CD4-positive, alpha-beta T cell treated with Interleukin-12 subunit alpha and Interleukin-12 subunit beta, for 1 hour (primary cell): ENCODE measurements at places on chromosomes 5 and 9.

DNA sequence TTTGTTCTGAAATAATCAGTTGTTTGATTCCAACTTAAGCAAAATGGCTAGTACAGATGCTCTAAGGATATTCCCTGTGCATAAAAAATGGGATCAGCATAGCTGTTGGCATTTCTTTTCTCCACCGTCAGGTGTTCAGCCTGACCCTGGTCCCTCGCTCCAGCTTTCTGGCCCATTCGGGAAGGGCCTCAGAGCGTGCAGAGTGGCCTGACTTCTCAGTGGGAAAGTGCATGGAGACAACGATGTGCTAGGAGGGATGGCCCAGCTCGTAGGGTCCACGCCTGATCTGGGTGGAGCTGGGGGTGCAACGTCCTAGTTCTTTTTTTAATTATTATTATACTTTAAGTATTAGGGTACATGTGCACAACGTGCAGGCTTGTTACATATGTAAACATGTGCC, 319.1 kb upstream of the IRX4 start:
- no peak for DNase-seq

DNA sequence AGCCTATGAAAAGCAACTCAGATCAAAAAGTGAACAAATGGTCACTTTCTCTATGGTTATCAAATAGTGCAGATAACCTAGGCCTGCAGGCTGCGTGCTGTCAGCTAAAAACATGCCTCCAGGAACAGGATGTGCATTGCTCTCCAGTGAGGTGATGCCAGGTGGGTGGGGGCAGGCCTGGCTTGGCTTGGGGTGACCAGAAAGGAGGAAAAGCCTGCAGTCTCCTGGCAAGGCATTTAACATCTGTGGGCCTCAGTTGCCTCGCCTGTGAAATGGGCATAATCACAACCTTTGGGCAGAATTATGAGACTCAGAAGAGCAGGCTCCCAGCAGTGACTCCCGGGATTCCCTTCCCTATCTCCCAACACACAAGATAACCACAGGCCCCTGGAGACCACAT, 135.9 kb downstream of the COL23A1 start:
- no peak for DNase-seq

DNA sequence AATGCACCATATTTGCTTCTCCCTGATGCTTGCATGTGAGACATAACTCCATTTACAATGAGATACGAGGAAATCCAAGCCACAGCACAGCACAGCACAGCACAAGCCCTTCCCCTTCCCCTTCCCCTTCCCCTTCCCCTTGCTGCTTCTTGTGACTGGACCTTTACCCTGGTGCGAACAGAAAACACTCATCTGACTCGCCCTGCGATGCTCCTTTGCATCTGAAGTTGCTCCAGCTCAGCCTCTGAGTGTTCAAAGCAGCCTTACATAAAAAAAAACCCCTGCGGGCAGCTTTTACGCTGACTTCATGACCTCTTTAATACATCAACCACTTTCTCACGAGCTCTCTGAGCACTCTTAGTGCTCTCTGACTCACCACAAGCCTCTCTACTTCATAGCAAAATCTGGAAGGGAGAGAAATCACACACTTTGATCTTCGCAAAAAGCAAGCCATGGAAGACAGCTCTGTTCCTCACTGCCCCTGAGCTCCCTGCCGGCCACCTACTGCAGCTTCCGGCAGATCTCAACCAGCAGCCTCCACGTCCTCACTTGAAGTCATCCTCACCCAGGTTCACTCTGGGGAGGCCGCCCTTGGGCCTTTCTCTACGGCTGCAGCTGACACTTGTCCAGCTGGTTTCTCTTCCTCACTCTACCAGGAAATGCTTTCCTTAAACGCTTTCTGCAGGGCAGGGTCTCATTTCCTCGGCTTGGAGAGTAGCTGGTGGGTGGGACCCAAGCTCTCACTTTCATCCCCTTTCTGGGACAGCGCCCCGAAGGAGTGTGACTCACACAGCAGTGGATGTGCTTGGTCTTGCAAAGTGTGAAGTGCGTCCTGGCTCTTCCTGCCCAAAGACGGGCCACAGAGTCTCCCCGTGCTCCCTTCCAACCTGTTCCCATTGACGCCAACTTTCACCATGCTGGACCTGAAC, 5.3 kb downstream of the SLC34A1 start:
- peak; percentile 75 for DNase-seq

GRCh38 chr9:136536721-136537241, 9.1 kb downstream of the NOTCH1 start:
- no peak for DNase-seq

- no peak for DNase-seq
These were observed 272.8 kb downstream of the TAF11L14 start for GRCh38 chr5:17907094-17907493.

GRCh38 chr5:135153661-135154060, 119.6 kb upstream of the PITX1 start:
- DNase-seq = no peak

DNA sequence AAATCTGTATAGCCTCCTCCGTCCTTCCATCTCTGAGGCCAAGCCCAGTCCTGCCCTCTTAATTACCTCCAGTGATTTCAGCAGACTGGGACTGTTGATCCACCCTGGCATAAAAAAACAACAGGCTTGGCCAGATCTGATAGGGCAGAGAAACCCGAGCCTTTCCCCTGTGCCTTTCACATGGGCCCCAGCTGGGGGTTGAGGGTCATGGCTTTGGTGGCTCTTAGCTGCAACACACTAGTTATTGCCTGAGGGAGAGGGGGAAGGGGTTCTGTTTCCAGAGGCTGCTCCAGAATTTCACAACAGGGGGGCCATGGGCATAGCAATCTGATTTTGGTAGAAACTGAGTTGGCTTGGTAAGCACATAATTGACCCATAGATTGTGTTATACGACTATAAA, 21.2 kb upstream of the PANK3 start:
- DNase-seq = no peak

- DNase-seq = no peak
These were observed 100.1 kb downstream of the SUSD1 start for GRCh38 chr9:112075009-112075378.

DNA sequence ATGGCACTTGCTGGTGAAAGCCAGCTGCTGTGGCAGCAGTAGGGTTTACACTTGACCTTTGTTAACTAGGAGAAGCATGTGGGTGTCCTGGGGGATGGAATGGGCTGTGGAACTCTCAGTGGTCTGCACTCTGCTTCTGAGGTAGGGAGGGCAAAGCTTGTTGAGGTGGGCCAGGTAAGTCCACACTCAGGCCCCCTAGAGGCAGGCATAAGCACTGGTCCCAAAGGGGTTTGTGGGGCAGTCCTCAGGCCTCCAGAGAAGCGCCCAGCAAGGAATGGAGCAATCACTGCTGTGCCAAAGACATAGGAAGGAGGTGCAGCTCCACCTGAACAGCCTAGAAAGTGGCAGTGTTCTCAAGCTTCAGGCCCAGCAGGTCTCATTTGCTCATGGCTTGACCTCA, 34.7 kb downstream of the INSL4 start:
- DNase-seq = no peak

- no peak for DNase-seq
These were observed 34.5 kb downstream of the UNC5A start for GRCh38 chr5:176844706-176845391.

DNA sequence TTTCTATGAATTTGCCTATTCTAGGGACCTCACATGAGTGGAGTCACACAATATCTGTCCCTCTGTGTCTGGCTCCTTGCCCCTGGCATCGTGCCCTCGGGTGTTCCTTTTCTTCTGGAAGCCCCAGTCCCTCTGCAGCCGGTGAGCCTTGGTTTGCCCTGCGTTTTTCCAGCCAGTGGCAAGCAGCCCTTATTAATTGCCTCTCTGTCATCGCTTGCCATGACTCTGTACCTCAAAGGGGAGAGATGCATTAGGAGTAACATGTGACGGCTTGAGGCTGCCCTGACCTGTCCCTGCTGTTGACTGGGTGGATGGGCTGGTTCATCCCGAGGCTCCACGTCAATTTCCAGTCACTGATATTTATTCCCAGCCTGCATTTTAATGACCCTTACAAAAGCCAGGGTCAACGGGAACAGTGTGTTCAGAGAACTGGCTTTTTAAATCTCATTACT, 87.3 kb downstream of the CFAP90 start:
- DNase-seq = no peak

GRCh38 chr5:79759436-79759835, 69.8 kb downstream of the CMYA5 start:
- no peak for DNase-seq

GRCh38 chr9:4826417-4827166, 33.8 kb downstream of the RCL1 start:
- no peak for DNase-seq

DNA sequence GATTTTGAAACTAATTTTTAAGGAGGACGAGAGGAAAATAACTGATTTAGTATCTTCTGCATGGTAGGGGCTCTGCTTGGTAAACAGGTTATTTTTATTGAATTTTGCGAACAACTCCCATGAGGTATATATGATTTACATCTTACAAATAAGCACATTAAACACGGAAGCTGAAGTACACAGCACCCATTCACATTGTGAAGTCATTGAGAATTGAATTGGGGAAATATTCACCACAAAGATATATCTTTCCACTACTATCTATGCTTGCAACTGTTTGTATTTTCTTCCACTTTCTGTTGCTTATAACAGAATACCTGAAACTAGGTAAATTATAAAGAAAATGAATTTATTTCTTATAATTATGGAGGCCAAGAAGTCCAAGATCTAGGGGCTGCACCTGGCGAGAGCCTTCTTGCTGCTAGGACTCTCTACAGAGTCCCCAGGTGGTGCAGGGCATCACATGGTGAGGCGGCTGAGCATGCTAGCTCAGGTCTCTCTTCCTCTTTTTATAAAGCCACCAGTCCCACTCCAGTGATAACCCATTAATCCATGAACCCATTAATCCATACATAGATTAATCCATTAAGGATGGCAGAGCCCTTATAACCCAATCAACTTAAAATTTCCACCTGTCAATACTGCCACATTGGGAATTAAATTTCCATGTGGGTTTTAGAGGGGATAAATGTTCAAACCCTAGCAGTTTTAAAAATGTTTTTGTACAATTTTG, 79.0 kb upstream of the ZNF608 start:
- DNase-seq = no peak

DNA sequence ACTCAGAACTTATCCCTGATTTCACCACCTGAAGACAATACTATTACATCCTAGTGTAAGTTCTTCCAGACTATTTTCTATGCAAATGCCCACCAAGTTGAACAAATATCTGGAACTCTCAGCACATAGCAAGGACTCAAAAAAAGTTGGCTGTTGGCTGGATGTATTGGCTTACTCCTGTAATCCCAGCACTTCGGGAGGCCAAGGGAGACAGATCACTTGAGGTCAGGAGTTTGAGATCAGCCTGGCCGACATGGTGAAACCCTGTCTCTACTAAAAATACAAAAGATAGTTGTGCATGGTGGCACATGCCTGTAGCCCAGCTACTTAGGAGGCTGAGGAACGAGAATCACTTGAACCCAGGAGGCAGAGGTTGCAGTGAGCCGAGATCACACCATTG, 15.0 kb upstream of the VPS13A start:
- no peak for DNase-seq

GRCh38 chr5:101520417-101520816, 617.3 kb upstream of the ST8SIA4 start:
- DNase-seq = no peak

DNA sequence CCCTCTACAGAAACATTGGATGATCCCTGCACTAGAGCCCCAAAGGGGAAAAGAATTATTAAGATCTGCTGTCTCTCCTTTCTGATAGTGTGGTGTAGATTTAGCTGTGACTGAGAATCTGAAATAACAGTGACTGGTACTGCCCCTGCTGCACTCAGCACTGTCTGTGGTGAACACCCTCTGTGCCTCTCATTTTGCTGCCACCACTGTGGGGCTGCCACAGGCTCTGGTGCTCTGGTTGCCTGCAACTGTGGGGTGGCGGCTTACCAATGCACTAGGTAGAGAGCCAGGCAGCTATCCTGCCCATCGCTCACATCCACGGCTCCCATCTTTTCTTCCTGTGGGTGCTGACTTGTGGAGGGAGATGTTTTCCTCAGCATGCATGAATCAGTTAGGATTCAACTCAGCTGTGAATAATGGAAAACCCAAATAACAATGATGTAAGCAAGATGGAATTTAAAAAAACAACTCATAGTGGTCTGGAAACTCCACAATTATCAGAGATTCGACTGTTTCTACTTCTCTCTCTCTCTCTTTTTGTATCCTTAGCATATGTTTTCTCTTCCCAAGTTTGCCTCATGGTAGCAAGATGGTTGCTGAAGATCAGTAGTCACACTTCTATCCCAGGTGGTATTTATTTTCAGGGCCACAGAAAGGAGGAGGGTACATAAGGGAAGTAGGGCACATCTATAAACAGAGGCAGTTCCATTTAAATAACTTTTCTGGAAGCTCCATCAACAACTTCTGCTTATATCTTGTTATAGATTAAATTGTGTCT, 99.8 kb upstream of the DAP start:
- no peak for DNase-seq

GRCh38 chr9:69919461-69920061, 98.9 kb downstream of the CFAP95 start:
- DNase-seq = peak; percentile 48

DNA sequence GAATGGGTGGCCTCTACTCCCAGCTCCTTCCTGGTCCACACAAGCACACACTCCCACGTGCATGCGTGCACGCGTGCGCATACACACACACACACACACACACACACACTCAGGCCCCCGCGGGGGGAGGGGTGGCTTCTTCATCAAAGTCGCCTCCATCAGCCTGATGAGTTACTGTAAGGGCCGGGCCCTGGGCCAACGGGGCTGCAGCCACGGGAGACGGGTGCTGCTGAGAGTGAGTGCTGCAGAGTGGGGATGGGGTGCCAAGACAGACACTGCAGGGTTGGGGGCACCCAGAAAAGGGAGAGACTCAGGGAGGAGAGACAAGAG, 18.1 kb downstream of the CNTFR start:
- DNase-seq = no peak

DNA sequence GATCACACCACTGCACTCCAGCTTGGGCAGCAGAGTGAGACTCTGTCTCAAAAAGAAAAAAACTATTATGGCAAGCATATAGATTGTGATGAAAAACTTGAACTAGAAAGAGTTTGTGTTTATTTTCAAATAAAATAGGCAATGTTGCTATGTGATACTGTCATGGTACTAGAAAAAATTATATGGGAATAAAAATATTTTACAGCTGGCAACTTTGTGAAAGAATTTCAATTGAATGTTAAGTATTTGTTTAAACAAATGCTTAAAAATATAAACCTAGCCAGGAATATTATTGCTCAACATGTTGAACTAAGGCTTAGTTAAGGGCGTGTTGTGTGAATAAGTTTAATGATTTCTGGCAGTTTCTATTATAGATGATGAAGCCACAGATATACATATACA, 31.7 kb downstream of the HSDL2 start:
- DNase-seq = no peak

GRCh38 chr5:33161421-33161820, 279.3 kb upstream of the TARS1 start:
- DNase-seq = no peak

DNA sequence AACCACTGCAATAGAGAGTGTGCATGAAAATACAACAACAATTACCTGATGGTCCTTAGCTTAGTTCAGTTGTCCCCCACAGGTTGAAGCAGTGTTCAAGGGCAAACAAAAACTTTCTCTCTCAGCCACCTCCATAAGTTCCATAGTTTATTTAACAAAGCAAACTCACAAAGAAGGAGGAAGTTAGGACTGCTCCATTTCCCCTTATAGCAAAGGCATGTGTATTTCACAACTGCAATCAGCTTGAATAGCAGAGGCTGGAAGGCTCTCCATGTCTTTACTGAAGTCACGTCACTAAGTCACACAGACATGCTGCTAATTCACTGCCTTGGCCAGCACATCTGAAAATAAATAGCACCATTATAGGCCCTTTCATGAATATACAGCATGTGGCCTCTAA, 43.3 kb downstream of the DOCK8 start:
- DNase-seq = no peak
